ENCODE measurements at places on chromosomes 12 and 14.

- DNase-seq, result no peak
Measured at GRCh38 chr12:124203176-124203575, 91.7 kb upstream of the RFLNA start.

DNA sequence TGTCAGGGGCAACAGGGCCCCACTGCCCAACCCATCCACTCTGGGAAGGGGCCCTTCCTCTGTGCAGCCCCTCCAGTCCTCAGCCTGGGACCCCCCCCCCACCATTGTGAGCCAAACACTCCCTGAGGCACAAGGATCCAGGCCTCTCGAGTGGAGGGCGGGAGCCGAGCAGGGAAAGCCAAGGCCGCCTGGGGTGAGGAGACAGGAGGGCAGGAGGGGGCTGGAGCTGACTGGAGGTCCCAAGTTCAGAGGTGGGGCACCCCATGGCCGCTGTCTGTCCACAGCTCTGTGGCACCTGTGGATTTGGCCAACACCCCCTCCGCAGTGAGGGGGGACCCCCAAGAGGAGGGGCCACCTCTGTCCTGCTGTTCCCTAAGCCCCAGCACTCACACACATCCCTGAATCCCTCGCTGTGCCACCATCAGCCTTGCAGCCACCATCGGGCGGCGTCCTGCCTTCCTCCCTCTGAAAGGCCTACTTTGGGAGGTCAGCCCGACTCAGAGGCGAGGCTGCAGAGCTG, 25.4 kb upstream of the C14orf180 start:
- no peak for DNase-seq

GRCh38 chr12:130661486-130662255, 54.4 kb downstream of the RIMBP2 start:
- DNase-seq, result no peak

GRCh38 chr12:100661300-100661951, 87.9 kb downstream of the GAS2L3 start:
- DNase-seq, result peak; percentile 83

GRCh38 chr12:57549909-57550640, at the start of gene KIF5A:
TSS of gene KIF5A (plus strand) at chr12:57550044. CDS start at chr12:57550272, 228 bp downstream.
- no peak for DNase-seq

DNA sequence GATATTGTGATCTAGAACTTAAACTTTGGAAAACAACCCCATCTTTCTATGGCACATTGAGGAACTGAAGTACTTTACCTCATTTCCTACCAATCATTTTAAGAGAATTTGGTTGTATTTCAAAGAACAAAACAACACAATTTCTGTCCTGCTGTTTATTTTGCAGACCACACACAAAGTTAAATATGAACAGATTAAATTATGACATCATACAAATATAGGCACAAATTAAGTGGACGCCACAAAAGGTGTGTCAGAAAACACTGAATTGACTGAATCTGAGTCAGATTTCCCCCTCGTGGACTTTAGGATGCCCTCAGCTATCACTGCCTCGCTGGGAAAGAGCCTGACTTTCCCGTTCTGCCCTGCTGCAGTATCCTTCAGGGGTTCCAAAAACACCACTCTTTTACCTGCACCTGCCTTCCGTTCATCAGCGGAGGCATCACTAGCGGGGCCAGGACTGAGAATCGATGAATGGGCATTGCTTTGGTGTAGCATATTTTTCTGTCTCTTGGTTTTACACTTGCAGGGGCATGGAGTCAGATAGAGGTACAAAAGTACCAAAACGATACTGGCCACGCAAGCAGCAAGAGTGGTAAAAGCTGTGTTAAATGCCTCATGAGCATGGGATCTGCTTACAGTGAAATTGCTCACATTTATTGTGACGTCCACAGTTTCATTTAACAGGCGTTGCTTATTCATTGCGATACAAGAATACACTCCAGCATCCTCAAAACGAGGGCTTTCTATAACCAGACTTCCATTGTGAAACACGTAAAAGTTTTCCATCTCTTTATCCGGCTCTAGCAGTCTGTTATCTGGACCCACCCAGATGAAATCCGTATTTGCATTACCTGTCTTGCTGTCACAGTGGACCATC, 2.0 kb upstream of the PCED1B start:
- DNase-seq, result no peak

DNA sequence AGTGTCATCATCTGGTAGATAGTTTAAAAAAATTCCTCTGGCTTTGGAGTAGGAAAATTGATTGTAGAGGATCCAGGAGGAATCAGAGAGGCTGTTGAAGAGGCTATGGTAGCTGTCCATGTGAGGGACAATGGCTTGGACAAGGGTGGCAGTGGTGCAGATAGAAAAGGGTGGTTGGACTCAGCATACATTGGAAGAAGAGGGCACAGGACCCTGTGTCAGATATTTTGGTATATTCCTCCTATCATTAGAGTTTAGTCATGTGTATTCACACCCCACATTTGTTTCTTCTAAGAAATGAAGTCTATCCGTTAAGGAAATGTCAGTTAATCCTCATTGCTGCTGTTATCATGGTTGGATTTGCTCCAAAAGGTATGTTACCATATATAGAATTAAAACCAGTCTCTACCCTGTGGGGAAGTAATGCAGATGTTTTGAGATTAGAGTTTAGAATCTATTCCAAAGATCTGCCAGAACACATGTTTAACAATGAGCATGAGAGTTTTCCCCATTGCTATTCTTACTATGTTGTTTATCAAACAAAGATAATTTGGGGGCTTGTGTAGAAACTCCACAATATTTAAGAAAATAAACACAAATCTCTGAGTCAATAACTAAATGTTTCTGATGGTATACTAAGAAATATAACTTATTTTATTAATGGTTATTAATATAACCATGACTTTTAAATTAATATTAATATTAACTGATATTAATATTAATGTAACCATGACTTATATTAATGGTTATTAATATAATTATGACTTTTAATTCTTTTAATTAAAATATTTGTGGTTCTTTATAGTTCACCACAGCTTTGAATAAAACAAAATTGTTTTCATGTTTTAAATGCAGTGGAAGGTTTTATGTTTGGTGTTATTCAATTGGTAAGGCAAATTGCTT, 80.9 kb downstream of the CRADD start:
- no peak for DNase-seq

DNA sequence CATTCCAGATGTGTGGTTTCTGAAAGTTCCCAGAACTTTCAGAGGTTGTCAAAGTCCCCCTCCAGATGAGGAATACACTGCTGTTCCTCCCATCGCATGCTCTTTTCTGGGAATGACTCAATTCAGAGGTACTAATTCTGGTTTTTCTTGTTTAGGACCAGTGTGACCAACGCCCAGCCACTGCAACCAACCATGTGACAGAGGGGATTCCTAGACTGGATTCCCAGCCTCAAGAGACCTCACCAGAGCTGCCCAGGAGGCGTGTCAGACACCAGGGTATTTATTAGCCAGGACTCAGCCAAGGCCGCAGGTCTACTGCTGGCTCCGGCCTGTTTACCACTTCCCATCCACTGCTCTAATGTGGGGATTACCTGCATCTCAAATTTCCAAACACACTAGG, 24.2 kb downstream of the TRAFD1 start:
- DNase-seq, result no peak

- DNase-seq, result peak; percentile 77
Measured at GRCh38 chr12:106251631-106252455, 4.0 kb upstream of the CKAP4 start.

GRCh38 chr12:76997011-76997780, 68.2 kb downstream of the E2F7 start:
- DNase-seq, result no peak

GRCh38 chr12:109773384-109774011, 59.7 kb downstream of the TRPV4 start:
- no peak for DNase-seq

GRCh38 chr14:95221531-95221930, 64.2 kb upstream of the DICER1 start:
- no peak for DNase-seq

Data from NCI-H226 (cell line).